ENCODE measurements at places on chromosomes 2 and 18.
A peak's percentile ranks its signal among the peaks of the same experiment; 100 is the strongest.

DNA sequence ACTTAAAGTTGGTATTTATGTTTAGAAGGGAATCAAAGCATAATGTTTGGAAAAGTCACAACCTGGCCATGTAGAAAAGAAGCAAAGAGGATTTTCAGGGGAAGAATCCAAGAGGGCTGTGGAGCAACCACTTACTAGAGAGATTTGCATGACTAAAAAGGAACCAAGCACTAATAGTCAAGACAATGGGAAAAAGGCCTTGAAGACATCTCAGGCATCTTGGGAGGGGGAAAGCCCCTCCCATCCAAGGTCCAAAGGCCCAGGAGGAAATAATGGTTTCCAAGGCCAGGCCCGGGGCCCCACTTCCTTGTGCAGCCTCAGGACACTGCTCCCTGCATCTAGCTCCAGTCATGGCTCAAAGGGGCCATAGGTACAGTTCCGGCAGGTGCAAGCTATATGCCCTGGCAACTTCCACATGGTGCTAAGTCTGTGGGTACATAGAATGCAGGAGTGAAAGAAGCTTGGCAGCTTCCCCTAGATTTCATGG is 128.1 kb downstream of the EIPR1 start:
- no peak for DNase-seq

- DNase-seq = peak; percentile 57
Observed at GRCh38 chr2:232315049-232315922, 63.3 kb upstream of the ALPP start.

- peak; percentile 8 for DNase-seq
Observed at GRCh38 chr18:74353169-74353775, 37.6 kb downstream of the C18orf63 start.

GRCh38 chr18:37321582-37322491 is 243.8 kb downstream of the CELF4 start:
- no peak for DNase-seq

DNA sequence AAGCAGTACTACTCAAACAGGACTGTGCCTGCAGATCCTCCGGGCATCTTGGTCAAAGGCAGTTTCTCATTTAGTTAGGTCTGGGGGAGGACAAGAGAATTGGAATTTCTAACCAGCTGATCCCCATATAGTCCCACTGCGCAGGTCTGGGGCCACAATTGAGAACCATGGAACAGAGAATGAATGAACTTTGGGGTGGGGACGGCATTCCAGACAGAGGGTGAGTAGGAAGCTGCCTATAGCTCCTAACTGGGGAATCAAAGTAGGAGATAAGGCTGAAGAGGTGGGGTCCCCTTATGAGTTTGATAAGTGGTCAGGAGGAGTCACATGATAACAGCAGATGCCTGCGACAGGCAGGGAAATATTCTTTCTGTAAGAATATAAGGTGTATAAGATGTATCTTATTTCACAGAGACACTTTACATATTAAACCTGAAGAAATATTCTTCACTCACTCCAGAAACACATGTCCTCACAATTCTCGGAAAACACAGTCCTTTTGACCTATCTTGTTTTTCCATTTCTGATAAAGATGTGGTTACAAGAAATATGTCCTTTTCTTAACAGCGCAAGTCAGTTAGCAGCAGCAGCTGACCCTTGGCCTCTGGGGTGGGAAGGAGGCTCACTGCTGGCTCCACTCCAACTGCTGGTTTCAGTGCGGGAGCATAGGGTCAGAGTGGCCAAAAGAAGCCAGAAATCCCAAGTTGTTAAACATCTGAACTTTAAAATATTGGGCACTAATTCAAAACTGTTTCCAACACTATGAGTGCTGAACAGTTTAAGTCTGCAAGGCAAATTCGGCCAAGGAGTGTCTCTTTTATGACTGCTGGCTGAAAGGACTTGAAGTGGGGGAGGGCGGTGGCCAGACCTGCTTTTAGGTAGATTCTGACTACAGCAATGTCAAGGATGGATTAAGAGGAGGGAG is 12.6 kb upstream of the TMEM214 start:
- DNase-seq = no peak

DNA sequence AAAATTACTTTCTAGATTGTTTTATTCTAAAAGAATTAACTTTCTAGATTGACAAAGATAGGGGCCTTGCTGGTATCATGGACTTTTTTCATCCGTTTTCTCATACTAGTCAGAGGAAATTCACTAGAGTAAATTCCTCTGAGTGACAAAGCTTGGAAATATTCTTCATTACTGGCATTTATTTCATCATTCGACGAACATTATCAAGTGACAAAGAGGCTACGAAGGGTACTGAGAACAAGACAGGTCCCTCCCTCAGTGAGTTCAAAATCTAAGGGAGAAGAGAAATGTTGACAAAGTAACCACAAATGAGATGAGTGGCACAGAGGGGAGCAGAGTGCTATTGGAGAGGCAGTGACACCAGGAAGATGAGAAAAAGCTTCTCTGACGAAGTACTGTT is 4.3 kb downstream of the EPG5 start:
- DNase-seq = no peak

GRCh38 chr2:37173741-37174140 is 14.7 kb downstream of the SULT6B1 start:
- no peak for DNase-seq

DNA sequence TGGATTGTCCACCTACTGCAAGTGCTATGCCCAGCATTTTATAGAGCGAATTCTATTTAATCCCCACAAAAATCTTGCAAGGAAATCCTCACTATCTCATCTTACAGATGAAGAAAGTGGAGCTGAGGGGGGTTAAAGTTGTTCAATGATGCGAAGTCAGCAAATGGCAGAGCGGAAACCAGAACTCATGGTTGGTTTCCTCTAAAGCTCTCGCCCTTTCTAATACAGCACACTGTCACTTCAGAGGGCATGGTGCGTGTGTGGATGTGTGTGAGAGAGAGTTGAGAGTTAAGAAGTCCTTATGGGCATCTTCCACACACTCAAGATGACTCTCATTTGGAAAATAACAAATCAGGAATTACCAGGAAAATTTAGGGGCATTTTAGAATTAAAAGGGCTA is 78.4 kb downstream of the TGFA start:
- no peak for DNase-seq

- DNase-seq = no peak
Observed at GRCh38 chr2:51065276-51065675, 33.3 kb upstream of the NRXN1 start.

- no peak for DNase-seq
Observed at GRCh38 chr18:23538870-23539269, 35.6 kb downstream of the RMC1 start.

- no peak for DNase-seq
Observed at GRCh38 chr2:240432430-240432819, 3.0 kb upstream of the GPC1 start.

DNA sequence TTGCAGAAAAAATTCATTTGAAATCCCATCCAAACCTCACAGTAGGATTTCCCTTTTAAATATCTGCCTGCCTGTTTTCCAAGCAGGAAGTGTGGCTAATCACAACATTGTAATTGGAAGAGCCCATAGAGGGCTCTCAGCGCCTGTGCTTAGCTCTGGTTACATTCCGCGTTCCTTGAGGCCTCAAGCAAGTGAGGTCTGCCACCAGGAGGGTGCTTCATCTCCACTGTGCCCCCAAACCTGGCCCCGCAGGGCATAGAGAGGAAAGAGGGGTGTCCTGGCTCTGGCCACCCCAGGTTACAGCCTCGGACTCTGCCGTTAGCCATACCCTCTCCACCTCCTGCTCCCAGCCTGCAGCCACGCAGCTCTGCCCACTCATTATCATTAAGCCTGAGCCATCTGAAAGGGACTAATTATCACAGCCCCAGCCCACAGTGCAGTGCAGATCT is 214.8 kb downstream of the SP3 start:
- DNase-seq = no peak

- no peak for DNase-seq
Observed at GRCh38 chr2:45024600-45025291, 15.5 kb upstream of the SIX2 start.

- no peak for DNase-seq
Observed at GRCh38 chr2:180314086-180314485, 307.0 kb upstream of the CWC22 start.

Data from stimulated activated CD8-positive, alpha-beta memory T cell treated with anti-CD3 and anti-CD28 coated beads, Interleukin-2, amount 100 ng/mL, for 1 hour (primary cell).